Activated CD8-positive, alpha-beta memory T cell treated with anti-CD3 and anti-CD28 coated beads, Interleukin-2, amount 50 U/mL, for 48 hours (primary cell): ENCODE measurements at places on chromosomes 7 and 10.

DNA sequence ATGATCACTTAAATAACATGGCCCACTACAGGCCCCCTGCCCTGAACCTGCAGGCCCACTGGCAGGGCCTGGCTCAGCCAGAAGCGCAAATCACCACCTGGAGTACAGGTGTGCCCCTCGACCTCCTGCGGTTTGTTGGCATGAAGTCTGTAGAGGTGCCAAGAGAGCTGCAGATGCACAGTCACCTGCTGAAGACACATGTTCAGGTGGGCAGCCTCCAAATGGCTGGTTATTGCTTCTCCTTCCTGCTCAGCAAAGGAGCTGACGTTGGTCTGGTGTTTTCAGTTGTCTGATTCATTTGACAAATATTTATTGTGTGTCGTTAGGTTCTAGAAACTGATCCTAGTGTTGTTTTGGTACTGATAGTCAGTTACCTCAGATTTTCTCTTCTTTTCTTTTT, 29.0 kb downstream of the DHTKD1 start:
- no peak for DNase-seq

DNA sequence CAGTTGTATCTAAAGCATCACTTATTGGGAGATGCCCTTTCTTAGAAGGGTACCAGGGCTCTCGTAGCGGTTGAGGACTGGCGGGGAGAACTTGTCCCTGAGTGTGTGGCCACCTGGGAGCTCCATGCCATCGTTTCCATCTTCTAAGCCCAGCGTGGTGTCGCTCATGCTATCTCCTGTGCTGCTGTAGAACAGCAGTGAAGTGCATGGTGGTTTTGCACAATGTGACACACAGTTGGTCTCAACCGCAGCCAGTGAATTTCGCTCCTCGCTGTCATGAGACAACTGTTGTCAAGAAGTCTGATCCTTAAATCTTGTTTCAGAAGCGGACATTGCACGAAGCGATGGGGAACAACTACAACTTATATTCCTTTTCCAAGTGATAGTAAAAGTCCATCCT, 283.4 kb downstream of the GRID1 start:
- no peak for DNase-seq

DNA sequence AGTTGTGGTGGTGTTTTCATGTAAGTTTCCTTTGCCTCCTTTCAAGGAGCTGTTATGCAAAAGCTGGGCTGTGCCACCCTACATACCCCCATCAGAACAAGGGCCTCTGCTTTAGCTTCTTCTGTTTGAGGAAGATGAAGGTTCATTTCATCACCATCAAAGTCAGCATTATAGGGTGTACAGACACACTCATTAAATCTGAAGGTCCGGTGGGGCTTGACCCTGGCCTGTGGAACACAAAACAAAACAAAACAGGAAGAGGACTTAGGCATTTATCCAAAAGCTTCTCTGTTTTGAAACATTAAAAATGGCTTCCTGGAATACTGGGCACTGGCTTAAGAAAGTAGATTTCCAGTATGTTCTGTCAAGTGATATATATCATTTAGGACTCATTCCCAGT, 15.8 kb downstream of the POLR3A start:
- DNase-seq, result no peak

DNA sequence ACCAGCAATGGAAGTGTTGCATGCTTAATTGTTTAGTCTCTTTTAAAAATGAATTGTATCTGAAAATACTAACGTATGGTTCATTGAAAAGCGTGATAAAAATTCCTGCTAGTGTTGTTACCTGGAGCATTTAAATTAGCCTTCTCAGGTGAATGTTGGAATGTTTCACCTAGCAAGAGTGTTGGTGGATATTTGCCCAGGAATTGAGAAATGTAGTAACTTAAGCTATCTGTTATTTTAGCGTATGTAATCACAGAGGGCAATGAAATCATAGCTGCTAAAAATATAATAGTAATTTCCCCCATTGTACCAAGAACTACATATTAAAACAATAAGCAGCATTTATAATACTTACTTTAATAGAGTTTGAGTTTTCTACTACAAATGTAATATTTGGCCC, 166.1 kb upstream of the KIAA1217 start:
- DNase-seq, result no peak

DNA sequence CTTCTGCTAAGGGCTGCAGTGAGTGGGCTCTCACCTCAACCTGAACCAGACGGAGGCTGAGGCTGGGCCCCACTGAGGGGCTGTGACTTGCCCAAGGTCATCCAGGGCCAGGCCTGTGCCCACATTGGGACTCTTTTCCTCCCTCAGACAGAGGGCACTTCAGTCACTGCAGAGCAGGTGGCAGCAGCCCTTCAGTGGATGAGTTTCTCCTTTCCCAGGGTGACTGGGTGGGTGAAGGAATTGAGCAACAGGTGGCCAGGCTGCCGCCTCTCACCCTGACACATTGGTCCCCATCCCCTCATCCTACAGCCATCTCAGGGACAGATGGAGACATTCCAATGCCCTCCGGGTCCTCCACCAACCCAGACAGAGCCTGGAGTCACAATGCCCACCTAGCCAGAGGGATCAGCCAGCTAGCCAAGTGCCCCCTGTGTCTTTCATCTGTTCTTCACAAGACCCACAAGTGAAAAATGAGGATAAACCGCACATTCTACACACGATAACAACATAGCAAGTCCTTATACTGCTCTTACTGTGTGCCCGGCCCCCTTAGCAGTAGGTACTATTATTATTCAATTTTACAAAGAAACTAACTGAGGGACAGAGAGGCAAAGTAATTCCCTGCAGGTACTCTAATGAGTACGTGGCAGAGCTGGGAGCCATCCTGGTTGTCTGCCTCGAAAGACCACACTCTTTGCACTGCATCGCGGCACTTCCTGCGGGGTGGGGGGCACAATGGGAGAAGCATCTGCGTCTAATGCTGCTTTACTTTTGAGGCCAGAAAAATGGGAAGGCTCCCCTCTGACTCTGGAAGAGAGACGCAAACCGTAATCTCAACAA, 1.7 kb upstream of the SLC18A3 start:
- peak; percentile 35 for DNase-seq

DNA sequence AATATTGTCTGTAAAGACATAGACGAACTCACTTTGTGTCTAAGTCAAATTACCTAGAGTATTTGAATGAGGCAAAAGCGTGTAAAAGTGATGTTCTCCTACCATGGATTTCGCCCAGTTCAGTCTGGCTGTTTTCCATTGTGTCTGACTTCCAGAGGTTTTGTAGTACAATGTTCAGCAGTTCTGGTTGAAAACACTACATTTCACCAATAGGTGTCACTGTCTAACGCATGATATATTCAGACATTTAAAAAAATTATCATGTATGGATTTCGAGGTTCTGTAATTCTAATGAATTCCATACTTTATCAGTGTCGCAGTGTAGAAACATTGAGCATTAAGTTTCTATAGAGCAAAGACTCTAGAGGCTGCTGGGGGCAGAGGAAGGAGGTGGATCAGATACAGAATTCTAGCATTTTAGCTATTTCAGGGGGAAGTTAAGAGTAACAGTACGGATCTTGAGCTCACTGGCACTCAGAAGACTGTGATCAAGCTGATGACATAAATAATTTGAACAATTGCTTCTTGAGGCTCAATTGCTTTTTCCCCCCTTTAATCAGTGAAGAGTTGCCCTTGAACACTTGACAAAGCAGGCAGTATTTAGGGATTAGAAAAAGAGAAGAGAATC, 196.9 kb upstream of the RHOBTB1 start:
- no peak for DNase-seq

DNA sequence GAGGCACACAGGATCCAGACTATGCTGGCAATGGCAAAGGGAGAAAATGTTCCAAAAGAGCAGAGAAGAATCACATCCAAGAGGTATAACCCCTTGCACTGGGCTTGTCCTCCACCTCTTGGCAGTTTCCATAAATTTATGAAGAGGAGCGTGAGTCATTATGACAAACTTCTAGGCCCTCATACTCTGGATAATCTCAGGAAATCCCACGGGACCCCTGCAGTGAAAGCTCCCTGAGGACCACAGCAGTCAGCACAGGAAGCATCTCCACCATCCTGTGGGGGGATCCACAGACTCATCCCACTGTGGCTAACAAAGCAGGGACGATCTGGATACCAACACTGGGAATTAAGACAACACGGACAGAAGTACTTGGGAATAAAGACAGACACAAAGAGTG, 30.3 kb upstream of the GPAM start:
- DNase-seq, result no peak

DNA sequence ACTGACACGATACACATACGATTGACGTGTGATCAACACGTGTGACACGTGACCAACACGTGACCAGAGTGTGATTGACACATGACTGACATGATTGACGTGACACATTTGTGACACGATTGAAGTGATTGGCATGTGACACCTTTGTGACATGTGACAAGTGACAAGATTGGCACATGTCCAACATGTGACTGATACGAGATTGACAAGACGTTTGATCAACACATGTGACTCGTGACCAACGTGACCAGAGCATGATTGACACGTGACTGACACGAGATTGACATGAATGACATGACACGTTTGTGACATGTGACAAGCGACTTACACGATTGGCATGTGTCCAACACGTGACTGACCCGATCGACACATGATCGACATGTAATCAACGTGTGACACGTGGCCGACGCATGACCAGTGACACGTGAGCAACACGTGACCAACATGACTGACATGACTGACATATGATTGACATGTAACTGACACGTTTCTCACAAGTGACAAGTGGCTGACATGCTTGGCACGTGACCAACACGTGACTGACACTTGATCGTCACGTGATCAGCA, 22.0 kb downstream of the CRPPA start:
- DNase-seq, result no peak

DNA sequence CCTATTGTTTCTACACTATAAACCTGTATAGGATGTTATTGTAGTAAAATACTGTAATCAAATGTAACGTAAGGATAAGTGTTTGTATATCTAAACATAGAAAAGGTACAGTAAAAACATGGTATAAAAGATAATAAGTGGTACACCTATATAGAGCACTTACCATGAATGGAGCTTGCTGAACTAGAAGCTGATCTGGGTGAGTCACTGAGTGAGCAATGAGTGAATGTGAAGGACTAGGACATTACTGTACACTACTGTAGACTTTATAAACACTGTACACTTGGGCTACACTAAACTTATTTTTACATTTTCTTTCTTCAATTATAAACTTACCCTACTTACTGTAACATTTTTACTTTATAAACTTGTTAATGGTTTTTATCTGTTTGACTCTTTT, 732.9 kb upstream of the LRRN3 start:
- DNase-seq, result no peak

- no peak for DNase-seq
Measured at GRCh38 chr10:79159785-79160184, 91.0 kb downstream of the ZMIZ1 start.

- DNase-seq, result no peak
Measured at GRCh38 chr10:60951272-60951724, 7.3 kb upstream of the RHOBTB1 start.

DNA sequence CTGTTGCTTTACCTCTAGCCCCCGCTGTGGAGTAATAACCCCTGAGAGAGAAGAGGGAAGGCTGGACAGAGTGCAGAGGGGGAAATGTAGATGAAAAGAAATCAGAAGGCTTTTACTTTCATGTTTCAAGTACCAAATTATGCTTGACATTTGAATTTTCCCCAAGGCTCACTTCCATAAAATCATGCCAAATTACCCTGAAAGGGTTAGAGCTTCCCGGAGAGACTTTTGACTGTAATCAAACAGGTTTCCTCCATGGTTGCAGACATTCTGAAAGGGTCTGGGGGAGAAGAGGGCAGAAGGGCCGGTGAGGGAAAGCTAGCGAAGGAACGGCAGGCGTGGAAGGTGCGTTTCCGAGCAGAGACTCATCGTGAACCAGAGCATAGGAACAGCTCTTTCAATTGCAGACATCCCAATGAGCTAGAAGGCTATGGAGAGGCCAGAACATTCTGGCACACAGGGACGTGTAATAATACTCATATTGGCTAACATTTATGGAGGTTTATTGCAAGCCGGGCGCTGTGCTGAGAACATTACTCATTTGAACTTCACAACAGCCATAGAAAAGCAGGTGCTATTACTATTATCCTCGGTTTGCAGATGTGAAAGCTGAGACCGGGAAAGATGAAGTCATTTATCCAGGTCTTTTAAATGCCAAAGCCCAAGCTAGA, 620.8 kb upstream of the AUTS2 start:
- no peak for DNase-seq

DNA sequence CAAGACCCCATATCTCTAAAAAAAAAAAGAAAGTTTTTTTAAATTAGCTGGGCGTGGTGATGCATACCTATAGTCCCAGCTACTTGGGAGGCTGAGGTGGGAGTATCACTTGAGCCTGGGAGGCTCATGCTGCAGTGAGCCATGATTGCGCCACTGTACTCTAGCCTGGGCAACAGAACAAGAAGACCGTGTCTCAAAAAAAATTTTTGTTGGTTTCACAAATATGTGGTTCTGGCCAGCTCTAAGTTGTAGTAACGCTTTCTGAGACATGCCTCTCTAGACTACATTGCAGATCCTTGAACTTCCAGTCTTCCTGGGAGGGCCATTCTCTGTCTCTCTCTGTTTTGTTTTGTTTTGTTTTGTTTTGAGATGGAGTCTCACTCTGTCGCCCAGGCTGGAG, 24.6 kb upstream of the RHBDD2 start:
- no peak for DNase-seq

GRCh38 chr10:79249186-79250121, 97.8 kb upstream of the PPIF start:
- DNase-seq, result no peak

- DNase-seq, result no peak
Measured at GRCh38 chr10:74822101-74822500, 4.3 kb upstream of the KAT6B start.

DNA sequence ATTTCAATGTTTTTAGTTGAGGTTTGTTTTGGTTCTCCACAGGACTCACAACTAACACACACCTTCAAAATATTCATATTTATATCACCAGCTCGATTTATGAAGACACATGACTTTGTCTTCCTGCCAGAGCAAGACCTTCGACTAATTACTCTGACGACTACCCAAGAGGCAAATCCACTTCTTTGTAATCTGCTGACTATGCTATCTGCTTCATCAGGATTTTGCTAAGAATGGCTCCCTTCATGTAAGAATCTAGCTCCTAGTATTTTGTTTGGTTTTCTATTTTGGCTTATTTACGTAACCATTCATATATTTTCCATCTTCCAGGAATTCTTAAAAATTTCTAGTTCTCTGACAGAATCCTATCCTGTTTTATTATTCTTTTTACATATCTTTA, 93.0 kb downstream of the BRAF start:
- no peak for DNase-seq

- no peak for DNase-seq
Measured at GRCh38 chr10:30346131-30346530, 2.9 kb downstream of the MTPAP start.

DNA sequence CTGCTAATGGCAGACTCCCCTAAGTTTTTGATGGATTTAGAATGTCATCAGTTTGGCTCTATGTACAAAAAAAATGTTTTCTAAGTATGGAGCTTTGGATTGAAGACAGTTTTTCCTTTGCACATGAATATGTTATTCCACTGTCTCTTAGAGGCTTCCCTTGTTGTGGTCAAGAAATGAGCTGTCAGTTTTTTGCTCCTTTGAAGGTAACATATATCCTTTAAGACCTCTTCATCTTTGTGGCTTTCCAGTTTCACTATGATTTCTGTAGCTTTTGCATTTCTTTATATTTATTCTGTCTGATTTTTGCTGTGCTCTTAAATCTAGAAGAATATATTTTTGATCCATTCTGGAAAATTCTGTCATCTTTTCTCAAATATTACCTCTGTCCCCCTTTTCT, 15.8 kb upstream of the ODAD2 start:
- no peak for DNase-seq

GRCh38 chr10:112907893-112908292, 42.2 kb upstream of the TCF7L2 start:
- no peak for DNase-seq
